ENCODE measurements at places on chromosomes 4 and X.

DNA sequence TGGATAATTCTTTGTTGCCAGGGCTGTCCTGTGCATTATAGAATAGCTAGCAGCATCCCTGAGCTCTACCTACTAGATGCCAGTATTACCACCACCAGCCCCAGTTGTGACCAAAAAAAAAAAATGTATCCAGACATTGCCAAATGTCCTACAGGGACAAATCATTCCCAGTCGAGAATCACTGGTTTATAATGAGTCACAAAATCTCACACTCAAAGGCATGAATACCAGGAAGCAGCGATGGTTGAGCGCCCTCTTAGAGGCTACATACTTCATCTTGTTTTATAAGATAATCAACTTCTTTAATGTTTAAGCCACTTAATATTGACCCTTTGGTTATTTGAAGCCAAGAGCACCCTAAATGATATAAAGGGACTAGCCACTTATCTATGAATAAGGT, 297.3 kb downstream of the DHX15 start:
- DNase-seq: no peak

GRCh38 chr4:165684177-165684805, 188.7 kb upstream of the TLL1 start:
- DNase-seq: no peak

DNA sequence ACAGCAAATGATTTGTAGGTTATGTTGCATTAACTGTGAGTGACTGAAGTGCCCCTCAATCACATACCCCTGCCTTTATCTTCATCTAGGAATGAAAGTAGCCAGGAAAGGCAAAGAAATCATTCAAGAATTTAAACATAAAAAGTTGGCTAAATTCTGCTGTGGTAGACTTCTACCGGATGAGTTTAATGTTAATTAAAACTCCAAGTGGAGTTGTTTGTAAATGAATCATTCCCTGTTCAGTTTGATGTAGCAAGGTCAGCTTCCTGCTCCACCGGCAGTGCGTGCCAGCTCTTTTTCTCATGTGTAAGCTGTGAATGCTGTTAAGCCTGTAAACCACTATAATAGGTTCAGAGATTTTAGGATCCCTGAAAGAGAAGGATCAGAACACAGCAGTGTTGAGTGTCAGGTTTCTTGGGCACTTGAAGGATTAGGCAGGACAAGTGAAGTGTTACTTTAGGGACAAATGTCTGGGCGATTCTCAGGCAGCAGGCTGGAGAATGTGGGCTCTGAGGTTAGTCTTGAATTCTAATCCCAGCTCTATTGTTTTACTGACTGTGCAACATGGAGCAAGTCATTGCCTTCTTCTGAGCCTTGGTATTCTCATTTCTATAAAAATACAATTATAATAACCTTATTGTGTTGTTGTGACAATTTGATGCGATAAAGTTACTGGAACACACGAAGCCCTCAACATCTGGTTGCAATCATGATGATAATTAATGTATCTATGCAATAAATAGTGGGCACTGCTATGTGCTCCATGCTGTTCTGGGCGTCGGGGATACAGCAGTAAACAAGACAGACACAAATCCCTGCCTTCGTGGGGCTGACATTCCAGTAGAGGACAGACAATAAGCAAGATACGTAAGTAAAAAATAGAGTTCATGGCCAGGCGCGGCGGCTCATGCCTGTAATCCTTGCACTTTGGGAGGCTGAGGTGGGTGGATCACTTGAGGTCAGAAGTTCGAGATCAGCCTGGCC, 112.0 kb downstream of the SHROOM3 start:
- no peak for DNase-seq

- DNase-seq: no peak
These were observed 2.9 kb downstream of the GPR78 start for GRCh38 chr4:8582941-8583654.

GRCh38 chr4:2141762-2142451, 82.8 kb downstream of the NAT8L start:
- DNase-seq: peak; percentile 23

GRCh38 chr4:181289198-181289597, 954.0 kb upstream of the TENM3 start:
- DNase-seq: no peak

- no peak for DNase-seq
These were observed 39.5 kb downstream of the USP38 start for GRCh38 chr4:143224255-143224654.

GRCh38 chr4:175953960-175954521, 111.6 kb upstream of the WDR17 start:
- DNase-seq: no peak

DNA sequence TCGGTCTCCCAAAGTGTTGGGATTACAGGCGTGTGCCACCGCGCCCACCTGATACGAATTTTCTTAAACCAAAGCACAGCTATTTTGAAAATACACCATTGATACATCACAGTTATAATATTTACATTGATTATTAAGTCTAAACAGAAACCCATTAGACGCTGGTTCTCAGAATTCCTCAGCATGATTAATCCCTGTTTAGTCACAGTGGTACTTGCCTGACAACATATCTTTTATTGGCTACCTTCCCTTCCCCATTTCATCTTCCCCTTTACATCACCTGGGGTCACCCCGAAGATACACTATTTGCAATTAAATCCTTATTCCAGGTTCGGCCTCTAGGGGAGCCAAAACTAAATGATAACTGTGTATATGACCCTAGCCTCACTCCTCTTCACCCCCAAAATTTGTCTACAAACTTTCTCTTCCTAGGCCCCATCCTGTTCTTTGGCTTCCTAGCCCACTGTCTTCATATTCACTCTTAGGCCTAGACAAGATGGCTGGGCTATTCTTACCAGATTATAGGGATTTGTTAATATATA, 36.8 kb upstream of the IL1RAPL1 start:
- DNase-seq: no peak

DNA sequence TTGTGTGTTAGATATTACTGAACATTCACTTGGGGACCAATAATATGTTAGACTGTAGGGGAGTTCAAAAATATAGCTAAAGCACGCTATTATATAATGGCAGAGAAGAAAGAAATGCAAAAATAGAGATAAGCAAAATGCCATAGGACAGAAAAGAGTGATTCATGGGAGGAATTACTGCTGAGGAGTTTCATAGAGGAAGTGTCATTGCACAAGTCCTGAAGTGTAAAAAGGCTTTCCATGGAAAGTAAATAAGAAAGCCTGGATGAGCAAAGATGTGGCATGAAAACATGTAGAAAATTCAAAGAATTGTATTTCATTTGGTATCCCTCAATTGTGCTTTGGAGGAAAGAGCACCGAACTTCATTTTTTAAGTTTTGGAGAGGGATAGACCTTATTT, 14.5 kb downstream of the HMGB2 start:
- no peak for DNase-seq

GRCh38 chr4:80097400-80098177, 24.6 kb upstream of the ANTXR2 start:
- DNase-seq: no peak

DNA sequence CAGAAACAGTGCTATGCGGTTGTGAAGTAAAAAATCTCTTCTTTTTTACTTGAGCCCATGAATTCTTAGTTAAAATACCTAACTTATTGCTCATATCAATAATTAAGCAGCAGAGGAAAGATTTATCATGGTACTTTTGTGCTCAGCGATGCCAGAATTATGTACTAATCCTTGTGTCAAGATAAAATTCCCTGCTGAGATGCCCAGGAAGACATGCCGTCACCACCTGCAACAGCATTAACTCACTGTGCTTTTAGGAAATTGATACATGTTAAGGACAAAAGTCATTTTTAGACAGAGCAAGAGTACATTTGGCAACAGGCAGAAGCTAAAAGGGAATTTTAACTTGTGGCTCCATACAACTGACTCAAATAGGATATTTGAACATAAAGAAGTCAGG, 138.9 kb downstream of the NPNT start:
- no peak for DNase-seq

DNA sequence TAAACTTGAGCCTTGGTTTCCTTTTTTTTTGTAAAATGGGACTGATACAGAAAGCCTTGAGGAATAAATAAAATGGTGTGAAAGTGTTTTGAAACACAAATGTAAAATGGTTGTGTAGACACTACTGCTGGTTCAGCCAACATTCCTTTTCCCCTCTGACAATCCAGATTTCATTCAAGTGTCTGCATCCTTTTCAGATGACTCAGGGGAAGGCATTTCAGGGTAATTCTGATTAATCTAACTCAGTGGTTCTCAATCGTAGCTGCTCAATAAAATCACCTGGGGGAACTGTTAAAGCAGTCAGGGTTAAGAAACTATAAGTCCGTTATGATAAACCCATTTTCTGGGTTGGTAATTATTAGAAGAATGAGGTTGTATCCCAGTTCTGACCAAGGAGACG, 4.6 kb downstream of the ARHGAP10 start:
- DNase-seq: no peak

DNA sequence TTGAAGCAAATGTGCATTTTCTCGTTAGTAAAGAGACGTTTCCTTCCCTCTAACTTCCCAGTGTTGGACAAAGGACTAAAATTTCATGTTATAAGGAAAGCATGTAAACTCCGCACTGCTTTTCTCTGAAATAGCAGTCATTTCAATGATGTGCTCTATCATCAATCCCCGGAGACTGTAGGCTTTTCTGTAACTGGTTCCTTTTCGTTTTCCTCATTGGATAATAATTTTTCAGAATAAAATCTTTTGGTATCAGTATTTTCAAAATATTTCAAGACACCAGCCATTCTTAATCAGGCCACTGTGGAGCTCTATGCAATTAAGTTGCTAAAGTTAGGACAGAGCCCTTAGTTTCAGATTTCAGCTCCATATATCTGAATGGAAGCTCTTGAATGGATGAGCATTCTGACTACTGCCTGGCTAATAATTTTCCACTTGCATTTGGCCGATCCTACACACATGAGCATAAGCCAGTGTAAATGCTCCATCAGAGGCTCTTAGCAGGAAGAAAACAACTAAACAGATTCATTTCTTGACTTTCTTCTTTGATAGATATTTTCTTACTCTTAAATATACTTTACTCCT, 157.7 kb downstream of the CHIC2 start:
- DNase-seq: no peak

DNA sequence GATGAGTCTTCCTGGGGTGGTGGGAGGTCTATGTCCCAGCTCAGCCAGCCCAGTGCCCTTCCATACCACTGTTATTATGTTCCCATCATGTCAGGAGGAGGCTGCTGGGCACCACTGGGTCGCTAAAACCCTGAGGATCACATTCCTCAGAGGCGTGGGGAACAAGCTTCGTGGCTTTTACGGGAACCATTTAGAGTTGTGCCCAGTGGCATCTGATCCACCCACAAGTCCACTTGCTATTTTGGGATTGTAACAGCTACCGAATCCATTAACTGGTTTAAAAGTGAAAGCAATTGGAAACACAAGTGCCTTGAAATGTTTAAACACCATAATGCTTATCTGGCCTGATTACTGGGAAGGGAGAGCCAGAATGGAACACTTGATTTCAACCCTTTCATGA, 13.1 kb upstream of the CCKAR start:
- DNase-seq: no peak

DNA sequence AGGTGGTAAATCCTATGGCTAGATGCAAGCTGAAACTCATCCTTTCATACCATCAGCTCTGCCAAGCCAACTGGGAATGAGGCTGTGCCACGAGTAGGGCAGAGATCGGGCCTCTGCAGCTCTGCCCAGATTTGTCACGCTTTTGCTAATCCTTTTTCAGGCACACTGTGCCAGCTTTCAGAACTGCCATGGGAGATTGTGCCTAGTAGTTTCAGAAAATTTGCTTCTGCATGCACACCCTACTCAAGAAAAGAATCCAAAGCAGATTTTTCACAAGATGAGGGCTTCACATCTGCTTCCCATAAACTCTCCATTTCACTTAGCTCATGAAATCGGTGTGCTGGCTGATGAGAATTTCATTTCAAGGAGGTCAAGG, 3.3 kb upstream of the ADH7 start:
- DNase-seq: no peak

- no peak for DNase-seq
These were observed 43.8 kb downstream of the ELOVL6 start for GRCh38 chr4:110154582-110154981.

- DNase-seq: no peak
These were observed 52.3 kb upstream of the KLF3 start for GRCh38 chr4:38611676-38612075.

GRCh38 chr4:71429106-71429505, 90.3 kb downstream of the SLC4A4 start:
- DNase-seq: no peak

- DNase-seq: no peak
These were observed 232.0 kb downstream of the KCNIP4 start for GRCh38 chr4:21716531-21716930.

GRCh38 chr4:33537527-33537926, 2706.8 kb downstream of the ARAP2 start:
- DNase-seq: no peak

- DNase-seq: no peak
These were observed 102.7 kb downstream of the SLC4A4 start for GRCh38 chr4:71441186-71442169.

DNA sequence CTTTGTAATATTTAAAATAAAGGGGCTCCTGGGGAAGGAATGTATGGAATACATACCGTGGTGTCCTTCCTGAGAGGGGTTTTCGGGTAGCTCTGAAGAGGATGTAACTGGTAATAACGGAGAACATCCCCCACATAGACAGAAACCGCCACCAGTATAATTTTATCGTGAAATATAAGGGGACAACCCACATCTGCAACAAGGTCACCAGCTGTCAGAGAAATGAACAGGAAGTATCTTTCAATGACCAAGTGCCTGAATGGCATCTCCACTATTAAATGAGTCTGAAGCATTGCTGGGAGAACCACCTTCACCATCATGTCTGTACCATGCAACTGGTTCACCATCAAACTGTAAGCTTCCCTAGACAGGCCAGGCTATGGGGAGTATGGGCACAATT, 31.7 kb downstream of the RNF175 start:
- no peak for DNase-seq

- DNase-seq: no peak
These were observed 20.2 kb downstream of the FBXW7 start for GRCh38 chr4:152515678-152516077.

DNA sequence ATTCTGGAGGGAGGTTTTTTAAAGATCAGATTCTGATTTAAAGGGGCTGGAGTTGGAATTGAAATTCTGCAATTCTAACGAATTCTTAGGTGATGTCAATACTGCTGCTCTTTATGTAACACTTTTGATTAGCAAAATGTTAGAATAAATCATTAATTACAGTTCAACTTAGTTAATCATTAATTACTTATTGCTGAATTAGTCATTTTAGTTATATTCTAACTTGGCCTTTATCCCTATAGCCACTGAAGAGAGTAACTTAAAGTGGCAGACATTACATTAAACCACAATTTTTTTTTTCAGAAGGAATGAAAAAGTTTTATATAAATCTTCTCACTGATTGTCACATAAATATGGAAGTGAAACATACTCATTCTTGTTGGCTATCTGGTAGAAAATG, 206.6 kb upstream of the ITM2A start:
- DNase-seq: no peak

DNA sequence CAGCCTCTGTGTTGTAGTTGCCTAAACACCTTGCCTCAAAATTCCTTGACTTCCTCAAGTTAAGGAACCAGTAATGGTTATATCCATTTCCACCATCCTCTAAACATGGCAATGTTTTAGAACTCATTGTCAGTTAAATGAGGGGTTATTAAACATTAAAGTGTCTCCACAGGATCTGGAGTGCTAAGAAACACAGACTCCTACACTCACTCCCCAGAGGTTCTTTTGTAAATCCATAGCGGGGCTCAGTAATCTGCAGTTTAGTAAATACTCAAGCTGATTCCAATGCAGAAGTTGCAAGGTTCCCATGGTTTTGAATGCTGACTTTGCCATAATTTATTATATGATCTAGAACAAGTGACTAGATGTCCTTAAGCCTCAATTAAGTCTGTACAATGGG, 245.5 kb downstream of the GPAT3 start:
- no peak for DNase-seq
